ENCODE measurements at places on chromosomes 1 and 21. TPM values are rescaled to one million over a fixed set of nuclear protein-coding genes. Genes with fewer than 3 reads are reported as not detected.

Gene TDRD10
- total RNA-seq: not detected

Gene CELA3B
- total RNA-seq: not detected

Gene BTBD19
- 5.9 TPM for total RNA-seq

Gene TMIGD3
- not detected for total RNA-seq

Gene OR10J1
- not detected for total RNA-seq

Gene CNR2
- total RNA-seq: not detected

Gene ERVH48-1
- total RNA-seq: not detected

Gene SH2D1B
- total RNA-seq: not detected

Gene FNBP1L
- total RNA-seq: 72.7 TPM

Gene AVPR1B
- total RNA-seq: not detected

Gene RAP1A
- total RNA-seq: 33.2 TPM
